EL (cell line): ENCODE measurements at places on chromosomes 7 and 10.

- no peak for DNase-seq
These were observed 150.4 kb downstream of the DNAJB6 start for GRCh38 chr7:157487046-157487770.

- DNase-seq, result no peak
These were observed 312.4 kb upstream of the CDC14C start for GRCh38 chr7:48611993-48612392.

GRCh38 chr10:1366811-1367425, 310.7 kb downstream of the WDR37 start:
- DNase-seq, result no peak

DNA sequence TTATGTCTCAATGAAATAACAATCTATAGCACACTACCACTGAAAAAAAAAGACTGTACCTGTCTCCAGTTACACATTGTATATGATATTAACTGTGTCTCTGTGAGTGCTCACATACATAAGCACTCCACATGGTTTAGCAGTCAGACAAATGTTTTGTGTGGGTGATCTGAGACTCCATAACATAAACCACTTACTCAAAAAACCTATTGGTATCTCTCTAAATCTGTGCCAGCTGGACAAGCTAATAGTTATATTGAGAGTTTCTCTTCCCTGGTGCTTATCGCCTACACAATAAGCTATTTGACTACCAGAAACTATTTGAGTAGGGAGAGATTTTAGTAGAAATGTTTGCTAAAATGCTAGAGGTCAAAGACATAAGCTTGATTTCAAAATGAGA, 190.1 kb upstream of the AGR3 start:
- DNase-seq, result no peak

DNA sequence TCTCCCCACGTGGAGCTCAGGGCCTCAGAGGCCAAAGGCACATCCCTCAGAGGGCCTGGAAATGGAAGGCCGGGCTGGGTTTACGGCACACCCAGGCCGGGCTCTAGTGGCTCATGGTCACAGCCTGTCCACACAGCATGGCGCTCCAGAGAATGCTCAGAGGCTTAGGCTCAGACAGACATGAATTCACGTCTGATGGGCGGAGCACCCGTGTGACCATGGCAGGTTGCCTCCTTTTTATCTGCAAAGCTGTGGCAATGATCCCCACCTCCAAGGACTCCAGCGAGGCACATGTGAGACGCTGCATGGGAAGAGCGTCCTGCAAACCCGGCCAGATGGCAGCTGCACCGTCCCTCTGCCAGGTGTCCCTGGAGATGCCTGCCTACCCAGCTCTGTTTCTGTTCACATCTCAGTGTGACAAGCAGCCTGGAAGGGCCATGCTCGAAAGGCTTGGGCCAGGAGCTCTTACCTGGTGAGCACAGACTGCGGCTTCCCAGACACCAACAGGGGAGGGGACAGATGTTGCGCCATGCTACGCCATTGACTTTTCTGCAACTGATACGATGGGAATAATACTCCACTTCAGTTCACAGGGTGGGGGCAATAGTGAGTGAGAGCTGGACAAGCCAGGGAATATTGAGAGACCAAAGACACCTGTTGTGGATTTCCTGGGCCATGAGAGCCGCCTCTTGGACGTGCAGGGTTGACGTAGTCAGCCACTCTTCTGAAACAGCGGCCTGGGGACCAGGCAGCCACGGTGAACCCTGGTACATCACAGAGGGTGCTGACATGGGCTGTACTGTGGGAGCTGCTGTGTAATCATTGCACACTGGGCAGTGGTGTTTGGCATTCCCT, 34.4 kb upstream of the FAM20C start:
- DNase-seq, result no peak

DNA sequence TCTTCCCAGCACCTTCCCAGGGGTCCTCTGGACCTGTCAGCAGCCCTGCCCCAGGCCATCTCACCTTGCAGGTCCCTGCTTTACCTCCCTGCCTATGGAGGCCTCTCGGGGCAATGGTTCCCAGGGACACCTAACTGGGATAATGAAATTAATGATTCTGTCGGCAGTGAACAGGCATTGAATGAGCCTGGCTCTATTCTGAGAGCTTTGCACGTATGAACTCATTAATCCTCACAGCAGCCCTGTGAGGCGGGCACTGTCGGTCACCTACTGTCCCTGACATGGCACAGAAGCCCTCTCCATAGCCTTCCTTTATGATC, 22.9 kb downstream of the ADCYAP1R1 start:
- no peak for DNase-seq

DNA sequence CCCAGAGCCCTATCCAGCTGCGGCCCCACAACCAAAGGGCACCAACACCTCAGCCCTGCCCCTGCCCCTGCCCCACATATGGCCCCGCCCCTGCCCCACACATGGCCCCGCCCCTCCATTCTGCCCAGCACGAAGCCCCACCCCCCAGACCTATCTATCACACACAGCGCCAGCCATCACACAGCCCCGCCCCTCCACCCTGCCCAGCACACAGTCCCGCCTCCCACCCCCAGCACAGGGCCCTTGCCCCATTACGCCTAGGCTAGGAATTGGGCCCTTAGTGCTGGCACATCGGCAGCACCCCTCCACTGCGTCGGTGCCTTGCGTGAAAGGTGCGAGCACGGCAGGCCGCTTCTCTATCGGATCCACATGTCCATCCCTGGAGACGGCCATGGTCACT, 126.8 kb downstream of the MAD1L1 start:
- DNase-seq, result no peak

DNA sequence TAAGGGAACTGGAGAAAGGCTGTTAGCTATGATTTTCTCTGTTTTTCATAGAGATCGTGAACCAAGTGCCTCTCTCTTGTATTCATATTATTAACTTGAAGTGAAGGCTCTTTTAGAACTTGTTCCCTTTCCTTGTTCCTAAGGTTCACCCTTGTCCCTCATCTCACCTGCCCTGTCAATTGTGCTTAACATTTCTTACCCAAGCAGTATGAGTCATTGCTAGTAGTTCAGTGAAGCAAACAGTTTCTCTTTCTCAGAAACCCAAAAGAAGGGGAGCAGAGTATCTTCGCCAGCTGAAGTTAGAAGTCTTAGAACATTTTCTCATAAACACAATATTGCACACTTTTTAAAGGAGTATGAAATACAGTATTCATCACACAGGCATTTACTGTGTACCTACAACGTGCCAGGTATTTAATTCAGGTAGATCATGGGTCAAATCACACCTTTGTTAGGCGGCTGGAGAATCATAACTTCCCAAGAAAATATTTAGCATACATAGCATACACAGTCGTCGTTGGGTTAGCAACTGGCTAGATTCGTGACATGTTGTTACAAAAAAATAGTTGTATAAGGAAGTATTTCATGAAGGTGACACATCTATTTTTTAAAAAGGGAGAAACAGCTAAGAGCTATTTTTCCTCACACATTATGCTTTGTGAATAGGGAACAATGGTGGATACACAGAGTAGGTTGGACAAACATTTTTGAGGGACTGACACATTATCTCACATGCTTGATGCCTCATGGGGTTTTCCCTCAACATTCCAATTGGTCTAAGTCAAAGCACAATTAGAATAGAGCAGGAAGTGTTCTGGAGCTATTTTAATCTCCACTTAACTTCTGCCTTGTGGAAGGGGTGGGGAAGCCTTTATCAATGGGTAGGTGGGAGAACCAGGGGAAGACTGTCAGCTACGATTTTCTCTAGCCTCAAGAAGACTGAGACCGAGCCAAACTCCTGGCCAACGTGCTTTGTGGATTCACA, 13.2 kb downstream of the HDAC9 start:
- DNase-seq, result peak; percentile 97

DNA sequence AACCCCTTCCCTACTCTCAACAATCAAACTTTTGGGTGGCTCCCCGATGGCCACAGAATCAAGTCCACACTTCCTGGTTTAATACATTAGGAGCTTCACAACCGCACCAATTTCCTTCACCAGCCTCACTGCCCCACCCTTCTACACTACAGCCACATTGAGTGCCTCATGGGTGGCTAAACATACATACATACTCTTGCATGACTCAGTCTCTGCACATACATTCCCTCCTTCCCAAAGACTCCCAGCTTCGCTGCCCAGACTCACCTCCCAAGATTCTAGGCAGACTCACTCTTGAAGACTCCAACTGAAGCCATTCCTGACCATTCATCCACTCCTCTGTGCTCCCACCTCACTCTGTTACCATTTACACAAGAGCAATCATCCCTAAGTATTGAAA, 15.9 kb downstream of the VPS41 start:
- DNase-seq, result peak; percentile 32

DNA sequence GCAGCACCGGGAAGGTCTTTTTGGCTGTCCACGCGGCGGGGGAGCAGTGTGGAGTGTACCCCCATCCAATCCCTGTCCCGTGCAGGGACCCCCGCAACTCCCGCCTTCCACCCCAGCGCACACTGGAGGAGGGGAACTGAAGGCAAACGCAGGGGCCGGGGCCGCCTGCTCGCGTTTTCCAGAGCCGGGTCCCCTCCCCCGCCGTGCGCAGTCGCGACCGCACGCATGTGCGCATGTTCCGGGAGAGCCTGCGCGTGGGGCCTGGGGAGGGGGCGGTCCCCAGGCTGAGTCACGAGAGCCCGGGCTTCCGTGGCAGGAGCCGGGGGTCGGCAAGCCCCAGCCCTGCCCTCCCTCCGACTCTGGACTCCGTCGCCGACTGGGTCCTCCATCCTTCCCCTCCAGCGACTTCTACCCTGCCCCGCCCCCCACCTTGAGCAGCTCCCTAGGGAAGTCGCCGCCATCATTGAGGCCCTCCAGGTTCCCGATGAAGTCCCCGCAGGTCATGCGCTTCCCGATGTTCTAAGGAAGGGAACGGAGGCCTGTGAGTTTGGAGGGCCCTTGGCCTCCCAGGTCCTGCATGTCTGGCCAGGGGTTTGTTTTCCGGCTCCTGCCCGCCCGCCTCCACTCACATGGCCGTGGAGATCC, 8.0 kb downstream of the PSD start:
- no peak for DNase-seq

- DNase-seq, result no peak
These were observed 123.1 kb upstream of the PITRM1 start for GRCh38 chr10:3295582-3296151.

DNA sequence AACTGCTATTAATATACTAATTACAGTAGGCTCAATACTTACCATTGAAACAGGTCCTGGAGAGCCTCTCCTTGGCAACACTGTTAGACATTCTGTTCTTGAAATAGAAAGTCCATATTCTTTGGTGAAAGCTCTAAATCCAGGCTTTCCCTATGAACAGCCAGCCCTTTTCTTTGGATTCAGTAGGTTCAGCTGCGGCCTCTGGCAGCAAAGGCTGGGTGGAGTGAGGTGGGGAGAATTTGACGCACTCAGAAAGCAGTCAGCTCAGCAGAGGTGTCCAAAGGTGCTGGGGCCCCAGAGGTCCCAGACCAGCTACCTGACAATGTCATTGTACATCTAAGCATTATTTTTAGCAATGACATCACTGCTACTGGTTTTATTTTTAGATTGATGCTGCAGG, 146.1 kb downstream of the GRK5 start:
- DNase-seq, result no peak

- no peak for DNase-seq
These were observed 50.4 kb downstream of the UNC5B start for GRCh38 chr10:71262817-71263216.

DNA sequence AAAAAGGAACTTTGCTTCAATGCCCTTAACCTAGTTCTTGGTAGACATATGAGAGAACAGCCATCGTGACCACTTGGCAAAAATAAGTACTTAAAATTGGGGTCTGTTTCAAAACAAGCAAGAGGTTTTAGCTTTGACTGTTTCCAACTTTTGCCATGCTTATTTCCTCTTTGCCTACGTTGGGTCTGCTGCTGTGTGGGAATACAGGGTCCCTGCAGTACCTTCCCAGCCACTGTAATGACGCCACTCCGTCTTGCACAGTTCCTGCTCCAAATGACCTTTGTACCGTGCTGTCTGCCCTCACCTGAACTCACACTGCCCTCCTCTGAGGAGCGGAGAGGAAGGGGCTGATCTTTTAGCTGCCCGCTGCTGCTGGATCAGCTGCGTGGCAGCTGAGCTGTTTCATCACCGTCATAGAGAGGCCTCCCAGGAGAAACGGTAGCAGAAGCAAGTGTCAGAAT, 133.1 kb downstream of the MAPK8 start:
- DNase-seq, result no peak

DNA sequence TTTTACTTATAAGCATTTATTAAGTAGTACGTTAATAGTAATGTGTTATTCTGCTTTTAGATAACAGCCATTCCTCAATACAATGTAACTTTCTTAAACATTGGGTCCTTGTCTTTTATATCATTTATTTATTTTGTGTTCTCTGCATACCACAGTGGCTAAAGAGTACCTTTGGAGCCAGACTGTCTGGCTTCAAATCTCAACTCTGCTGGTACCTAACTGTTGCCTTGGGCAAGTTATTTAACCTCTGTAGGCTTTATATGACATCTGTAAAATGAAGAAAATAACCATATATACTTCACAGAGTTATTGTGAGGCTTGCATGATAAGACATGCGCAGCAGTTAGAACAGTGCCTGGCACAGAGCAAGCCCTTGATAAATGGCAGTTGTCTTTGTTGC, 397.6 kb downstream of the MDFIC start:
- DNase-seq, result no peak

GRCh38 chr10:4241724-4242345, 456.8 kb upstream of the KLF6 start:
- peak; percentile 94 for DNase-seq

DNA sequence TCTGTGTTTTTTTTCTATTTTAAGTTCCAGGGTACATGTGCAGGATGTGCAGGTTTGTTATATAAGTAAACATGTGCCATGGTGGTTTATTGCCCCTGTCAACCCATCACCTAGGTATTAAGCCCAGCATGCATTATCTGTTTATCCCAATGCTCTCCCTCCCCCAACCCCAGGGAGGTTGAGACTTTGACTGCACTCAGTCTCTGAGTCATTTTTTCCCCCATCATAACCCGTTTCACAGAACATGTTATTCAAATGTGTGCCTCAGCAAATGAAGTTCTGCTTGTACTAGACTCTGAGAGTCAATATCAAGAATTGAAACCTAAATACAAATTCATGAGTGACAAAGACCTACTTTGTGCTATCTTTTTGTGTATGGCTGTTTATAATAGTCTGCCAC, 70.0 kb upstream of the CYP26C1 start:
- DNase-seq, result peak; percentile 5

DNA sequence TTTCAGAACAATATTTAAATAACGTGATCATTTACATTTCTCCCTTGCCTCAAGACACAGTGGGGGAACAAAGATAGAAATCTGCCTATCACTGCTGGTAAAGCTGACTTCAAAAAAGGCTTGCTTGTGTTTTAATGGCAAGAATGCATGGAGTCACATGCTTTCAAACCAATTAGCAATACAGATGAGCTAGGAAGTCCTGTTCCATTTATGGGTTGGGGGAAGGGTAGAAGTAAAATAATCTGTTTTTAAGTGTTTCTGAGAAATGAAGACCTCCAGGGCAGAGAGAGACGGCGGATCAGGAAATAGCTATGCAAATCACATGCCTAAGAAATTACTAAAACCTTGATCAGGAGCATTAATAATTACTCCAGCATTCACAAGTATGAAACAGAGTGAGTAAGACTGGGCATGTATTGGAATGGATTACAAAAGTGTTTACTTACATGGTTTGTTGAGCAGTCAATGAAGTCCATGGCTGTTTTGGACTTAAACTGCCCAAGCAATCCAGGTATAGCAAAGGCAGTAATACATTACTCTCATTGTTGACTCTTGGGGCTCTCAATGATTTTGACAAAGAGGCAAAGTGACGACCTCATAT, 142.0 kb downstream of the ARID5B start:
- peak; percentile 96 for DNase-seq

GRCh38 chr10:32139223-32140073, 83.2 kb upstream of the KIF5B start:
- peak; percentile 95 for DNase-seq

GRCh38 chr10:45419676-45420025, 45.6 kb downstream of the ALOX5 start:
- no peak for DNase-seq
